Retina (tissue), 1 donor: ENCODE measurements at places on chromosomes 4 and X.

DNA sequence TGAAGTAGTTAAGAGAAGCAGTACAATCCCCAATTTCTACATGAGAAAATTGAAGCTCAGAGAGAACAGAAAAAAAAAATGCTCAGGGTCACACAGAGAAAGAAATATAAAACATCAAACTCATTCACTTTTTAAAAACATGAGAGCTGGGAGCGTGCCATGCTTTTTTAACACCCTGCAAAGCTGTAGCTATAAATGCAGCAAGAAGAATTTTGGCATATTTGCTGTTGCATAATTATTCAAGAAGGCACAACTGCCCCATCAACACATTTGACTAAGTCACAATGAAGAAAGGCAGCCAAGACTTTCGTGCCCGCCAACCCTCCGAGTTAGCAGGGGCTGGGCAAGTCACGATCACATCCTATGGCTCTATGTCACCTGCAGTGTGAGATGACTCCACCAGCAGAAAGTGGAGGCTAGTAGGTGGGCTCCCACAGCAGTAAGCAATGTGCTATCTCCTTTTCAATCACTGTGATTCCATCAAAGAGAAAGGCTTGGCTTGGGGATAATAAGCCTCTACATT is 214.8 kb downstream of the DHX15 start:
- no peak for DNase-seq

DNA sequence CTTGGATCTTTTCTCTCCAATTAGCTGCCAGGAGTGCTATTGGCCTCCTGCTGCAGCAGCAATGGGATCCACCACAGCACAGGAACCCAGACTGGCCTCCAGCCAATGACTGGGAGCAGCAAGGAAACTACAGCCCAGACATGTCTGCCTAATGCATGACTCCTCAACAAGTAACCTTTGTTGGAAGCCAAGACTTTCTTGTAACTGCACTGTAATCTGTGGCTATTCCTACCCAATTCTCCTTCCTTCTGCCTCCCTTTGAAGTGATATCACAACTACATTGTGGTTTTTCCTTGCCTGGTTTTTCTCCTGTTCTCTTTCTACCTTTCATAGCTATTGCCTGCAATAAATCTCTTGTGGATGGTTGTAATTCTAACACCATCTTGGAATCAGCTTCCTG is 39.8 kb downstream of the SNCA start:
- DNase-seq: no peak

GRCh38 chr4:38179690-38180377 is 219.6 kb downstream of the PTTG2 start:
- DNase-seq: peak; percentile 86

DNA sequence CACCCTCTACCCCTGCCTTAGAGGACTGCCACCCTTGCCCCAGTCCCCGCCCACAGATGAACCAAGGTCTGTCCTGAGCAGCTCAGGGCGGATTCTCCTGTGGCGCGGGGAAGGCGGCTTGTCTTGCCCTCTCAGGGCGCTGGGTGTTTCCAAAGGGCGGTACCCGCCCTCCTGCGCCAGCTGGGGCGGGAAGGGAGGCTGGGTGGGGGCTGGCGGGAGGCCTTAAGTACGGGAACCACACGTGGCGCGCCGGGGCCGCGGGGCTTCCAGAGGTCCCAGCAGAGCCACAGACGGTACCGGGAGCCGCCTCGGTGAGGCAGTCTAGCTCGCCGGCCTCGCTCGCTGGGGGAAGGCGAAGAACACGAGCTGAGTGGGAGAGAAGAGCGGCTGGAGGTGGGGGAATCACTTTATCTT is 361.1 kb downstream of the MID1IP1 start:
- DNase-seq: peak; percentile 63

- no peak for DNase-seq
These were observed 830 bp downstream of the HOPX start for GRCh38 chr4:56680266-56680665.

- DNase-seq: no peak
These were observed 7.7 kb upstream of the WDR13 start for GRCh38 chrX:48589482-48590162.

GRCh38 chr4:182729516-182729915 is 187.7 kb downstream of the DCTD start:
- no peak for DNase-seq

GRCh38 chr4:110292994-110293744 is 94.8 kb upstream of the ELOVL6 start:
- no peak for DNase-seq

GRCh38 chr4:166625018-166625637 is 609.2 kb downstream of the SPOCK3 start:
- no peak for DNase-seq

GRCh38 chrX:22433292-22434070 is 160.8 kb downstream of the CBLL2 start:
- DNase-seq: no peak

GRCh38 chr4:71290476-71290875 is 48.3 kb upstream of the SLC4A4 start:
- no peak for DNase-seq

DNA sequence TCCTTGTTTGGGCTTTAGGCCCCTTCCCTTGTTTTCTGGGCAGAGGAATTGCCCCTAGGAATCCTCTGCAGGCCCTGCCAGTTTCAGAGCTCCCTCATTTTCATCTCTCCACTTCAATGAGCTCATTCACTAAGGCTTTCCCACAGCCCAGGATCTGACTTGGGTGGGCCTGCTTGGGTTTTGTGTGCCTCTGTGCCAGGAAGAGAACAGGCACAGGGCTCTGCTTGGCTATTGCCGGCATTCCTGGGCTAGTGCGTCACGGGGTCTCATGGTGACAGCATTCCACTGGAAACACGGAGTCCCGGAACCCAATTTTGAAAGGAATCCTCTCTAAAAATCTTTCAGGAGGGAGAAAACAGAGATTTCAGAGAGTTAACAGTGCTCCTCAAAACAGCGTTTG is 150.5 kb downstream of the VCX3A start:
- peak; percentile 44 for DNase-seq

DNA sequence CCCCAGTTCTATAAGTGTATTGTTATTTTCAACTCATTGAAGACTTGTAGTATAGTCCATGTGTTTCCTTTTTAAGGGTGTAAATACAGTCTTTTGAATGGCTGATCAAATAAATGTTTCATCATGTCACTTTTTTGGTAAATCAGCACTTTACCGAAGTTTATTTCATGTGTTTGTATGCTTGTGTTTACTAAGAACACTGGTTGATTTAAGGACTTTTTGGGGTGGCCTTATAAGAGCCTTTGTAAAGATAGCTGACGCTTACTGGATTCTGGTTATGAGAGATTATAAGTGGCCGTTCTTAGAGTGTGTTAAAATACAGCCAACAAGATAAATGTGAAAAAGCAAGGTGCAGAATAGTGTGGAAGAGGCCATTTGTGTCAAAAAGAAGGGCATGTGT is 2.6 kb downstream of the UBE2K start:
- DNase-seq: no peak

- no peak for DNase-seq
These were observed 124.8 kb upstream of the EOLA2 start for GRCh38 chrX:150063138-150063518.

GRCh38 chr4:40300371-40301162 is 34.6 kb upstream of the CHRNA9 start:
- DNase-seq: no peak

DNA sequence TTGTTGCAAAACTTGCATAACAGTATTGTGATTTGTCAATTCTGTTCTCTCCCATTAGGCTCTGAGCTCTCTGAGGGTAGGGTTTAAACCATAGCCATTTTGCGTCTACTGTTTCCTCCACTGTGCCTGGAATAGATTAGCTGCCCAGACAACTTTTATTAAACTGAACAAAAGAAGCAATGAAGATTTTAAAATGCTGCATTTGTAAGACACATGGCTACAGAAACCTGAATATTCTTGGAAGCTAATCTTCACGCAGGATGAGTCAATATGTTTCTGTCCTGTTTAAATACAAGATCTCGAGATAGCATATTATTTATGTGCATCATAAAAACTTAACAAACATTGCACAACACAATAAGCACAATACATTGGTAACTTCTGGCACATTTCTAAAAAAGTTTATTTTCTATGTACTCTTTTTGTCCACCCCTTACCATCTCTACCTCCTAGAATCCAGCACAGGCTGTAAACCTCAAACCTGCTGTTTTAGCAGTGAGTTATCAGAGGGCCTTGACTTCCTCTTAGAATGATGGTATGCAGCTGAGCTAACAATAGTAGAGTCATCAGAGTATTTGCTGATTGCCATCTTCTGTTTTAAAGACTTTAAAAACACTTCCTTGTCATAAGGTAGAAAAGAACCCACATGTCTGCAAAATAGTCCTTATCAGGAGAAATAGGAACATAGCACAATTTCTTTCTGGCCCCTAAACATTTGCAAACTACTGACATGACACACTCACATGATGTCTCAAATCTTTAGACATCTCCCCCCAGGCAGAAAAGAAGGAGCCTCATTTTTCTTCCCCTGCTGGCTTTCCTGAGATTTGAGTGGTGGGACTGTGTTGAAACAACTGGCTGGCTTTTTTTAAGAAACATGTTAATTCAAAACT is 10.6 kb upstream of the CCNG2 start:
- DNase-seq: no peak

DNA sequence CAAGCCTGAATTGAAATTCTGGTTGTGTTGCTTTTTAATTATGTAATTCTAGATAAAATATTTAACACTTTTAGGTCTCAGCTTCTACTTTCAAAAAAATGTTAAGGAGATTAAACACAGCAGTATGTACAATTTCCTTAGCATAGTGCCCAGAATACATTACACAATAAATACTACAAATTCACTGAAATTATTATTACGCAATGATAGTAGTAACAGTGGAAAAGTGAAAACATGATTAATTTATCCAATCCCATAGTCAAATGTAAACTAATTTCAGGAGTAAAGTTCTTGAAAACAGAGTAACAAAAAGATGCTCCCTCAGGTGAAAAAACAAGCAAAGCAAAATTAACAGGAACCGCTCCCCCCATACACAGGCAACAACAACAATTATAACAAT is 1915.4 kb downstream of the STIM2 start:
- DNase-seq: no peak

GRCh38 chrX:103215425-103215991 is 600 bp downstream of the BEX4 start:
- DNase-seq: peak; percentile 63

DNA sequence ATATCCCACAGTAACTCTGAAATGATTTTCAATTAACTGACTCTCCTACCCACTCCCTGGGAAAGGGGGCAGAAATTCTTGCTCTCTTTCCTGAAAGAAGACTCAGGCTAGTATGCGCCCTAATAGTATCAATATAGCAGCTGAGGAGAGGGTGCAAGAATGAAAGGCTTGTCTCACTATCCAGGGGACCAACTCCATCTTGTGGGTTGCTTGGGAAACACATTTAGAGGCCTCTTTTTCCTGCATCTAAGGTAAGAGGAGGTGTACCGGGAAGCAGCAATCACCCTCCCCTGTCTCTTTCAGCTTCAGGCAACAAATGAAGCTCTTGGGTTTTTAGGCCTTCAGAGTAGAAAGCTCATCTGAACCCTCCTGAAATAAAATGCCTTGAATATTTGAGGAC is 11.3 kb downstream of the TMEM255A start:
- no peak for DNase-seq

DNA sequence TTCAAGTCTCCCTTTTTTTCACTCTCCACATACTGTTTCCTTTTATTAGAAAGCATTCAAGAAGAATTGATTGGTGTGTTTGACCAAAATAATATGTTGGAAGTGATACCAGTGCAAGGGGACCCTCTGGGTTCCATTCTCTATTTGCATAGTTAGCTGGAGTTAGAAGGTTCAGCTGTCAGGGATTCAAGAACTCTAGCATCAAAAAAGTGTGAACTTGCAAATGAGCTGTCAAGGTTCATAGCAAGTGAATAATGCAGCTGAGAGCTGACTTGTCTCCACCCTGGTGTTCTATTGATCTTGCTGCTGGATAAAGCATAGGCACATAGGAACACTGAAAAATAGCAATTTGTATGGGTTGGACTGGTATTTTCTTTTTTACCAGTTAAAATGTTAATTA is 73.2 kb downstream of the SORBS2 start:
- DNase-seq: no peak

- DNase-seq: no peak
These were observed 100.0 kb downstream of the ADAMTS3 start for GRCh38 chr4:72468904-72469502.

DNA sequence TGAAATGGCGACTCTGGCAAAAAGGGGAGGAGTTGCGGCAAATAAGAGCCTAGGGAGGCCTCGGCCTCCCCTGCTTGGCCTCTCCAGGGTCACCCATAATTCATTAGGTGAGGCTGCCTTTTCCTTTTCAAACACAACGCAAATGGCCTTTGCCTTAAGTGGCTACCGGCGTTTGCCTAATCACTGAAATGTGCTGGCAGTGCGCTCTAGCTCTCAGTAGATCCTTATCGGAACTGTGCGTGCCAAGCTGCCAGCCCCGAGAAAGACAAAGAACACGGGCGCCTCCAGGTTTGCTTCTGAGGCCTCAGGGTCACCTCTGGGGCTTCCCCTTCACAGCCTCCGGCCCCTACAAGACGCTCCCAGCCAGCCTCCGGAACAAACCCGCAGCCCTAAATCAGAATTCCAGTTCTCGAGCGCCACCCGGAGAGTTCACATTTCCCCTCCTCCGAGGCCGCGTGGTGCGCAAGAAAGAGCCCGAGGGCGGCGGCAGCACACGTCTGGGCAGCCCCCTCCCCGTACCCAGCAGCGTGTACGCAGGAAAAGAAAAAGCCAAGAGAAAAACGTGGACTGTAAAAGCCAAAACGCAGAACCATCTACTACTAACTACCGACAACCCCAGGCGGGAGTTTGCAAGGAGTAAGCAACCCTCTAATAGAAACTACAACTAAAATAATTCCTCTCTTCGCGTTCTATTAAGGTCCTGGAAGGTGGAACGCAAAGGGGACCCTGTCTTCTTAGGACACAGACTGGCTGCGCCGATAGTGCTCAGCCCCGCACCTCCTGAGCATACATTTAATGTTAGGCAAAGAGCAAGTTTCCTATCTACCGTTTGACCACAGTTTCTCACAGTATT is 76.5 kb upstream of the BCOR start:
- DNase-seq: peak; percentile 64

DNA sequence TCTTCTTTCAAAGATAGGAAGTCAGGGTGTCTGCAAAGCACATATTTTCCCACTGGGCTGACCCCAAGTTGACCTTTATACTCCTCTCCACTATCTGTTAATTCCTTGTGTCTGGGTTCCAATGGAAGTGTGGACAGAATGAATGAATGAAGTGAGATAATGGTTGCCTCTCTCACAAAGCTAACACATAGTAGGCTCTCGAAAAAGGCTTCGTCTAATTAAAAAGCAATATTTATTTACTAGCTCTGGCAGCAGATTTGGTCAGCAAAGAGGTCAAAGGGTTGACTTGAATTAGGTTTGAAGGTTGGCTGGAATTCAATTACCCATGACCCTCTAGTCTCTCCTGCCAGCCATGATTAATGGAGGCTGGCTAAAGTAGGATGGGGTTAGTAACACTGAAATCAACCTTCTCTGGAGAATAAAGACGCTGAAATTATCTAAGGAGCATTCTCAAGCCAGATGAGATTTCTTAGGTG is 280.3 kb upstream of the KLF3 start:
- no peak for DNase-seq

DNA sequence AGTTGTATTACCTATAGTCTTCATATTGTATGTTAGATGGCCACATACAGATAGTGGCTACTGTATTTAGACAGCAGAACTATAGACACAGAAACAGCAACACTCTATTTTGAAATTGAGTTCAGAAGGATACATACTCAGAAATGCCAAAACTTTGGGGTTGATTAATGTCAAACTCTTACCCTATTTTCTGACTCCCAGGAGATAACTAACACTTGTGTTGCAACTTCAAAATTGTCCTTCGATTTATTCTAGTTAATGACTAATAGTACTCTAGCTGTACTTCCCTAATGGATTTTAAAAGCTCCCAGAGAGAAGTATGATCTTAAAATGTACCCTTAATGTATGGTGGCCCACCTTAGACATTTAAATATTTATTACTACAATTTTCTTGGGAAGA is 229.9 kb upstream of the UGT8 start:
- DNase-seq: no peak
